ENCODE measurements at places on chromosomes 5 and 9.

DNA sequence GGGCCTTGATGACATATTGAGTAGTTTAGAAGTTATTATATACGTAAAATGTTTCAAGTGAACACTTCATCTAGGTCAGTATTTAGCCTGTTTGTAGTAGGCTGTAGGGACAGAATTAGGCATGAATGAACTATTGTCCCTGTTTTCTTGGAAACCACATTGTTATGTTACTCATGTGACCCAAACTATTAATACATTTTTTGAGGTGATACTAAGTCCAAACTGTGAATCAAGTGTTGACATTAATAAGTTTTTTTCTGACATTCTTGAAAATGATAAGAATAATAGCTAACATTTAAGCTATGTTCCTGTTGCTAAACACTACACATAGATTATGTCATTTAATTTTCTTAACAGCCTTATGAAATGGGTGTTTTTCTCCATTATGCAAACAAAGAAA is 1642.7 kb upstream of the WWC1 start:
- no peak for DNase-seq

- DNase-seq: no peak
Measured at GRCh38 chr5:176822041-176822792, 11.9 kb downstream of the UNC5A start.

DNA sequence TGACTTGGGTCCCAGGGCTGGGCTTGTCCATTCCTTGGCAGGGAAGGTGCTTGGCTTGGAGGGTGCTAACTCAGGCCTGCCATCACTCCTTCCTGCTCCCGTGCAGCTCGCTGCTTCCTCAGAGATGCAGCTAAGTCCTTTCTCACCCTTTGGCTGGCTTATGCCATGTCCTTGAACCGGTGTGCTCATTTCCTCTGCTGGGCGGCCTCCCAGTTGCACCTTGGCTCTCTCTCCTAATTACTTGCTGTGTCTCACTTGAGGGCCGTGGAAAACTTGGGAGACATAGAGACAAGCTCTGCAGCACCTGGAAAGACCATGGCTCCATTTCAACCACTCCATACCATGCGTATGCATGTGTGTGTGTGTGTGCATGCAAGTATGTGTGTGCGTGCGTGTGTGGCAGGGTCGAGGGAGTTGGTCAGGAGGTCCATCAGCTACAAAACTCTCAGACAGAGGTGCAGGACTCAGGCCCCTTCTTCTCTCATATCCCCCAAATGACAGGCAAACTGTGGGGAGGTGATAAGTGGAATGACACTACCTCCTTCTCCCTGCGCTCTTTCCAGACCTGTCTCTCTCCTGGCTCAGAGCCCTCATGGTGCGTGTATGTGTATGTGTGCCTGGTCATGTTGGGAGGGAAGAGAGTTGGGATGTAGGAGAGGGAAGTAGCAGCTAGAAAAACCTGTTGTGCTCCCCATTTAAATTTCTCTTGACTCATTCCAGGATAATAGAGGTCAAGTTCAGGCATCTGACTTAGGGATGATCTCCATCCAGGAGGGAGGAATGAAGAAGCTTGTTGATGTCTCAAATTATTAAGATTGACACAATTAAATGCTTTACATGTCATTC is 17.6 kb upstream of the MTMR12 start:
- DNase-seq: no peak

- DNase-seq: no peak
Measured at GRCh38 chr9:15304632-15305031, 2.4 kb downstream of the TTC39B start.

GRCh38 chr9:127424676-127424999 is 456 bp downstream of the ZNF79 start:
- DNase-seq: no peak

- no peak for DNase-seq
Measured at GRCh38 chr9:9764821-9765220, 848.0 kb downstream of the PTPRD start.

- no peak for DNase-seq
Measured at GRCh38 chr9:97560154-97560553, 58.7 kb downstream of the TMOD1 start.

DNA sequence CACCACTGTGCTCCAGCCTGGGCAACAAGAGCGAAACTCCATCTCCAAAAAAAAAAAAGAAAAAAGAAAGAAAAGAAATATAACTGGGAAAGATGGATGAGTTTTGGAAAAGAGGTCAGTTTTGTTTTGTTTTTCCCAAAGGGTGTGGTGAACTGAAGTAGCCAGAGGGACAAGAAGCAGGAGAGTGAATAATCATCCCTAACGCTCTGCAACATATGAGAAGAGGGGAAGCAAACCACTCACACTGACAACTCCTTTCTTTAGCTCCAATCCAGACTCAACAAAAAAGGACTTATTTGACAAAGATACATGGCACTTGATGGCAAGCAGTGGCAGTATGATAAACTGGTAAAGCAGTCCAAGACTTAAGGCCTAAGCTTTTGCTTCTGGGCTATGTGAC is 176.1 kb upstream of the HMHB1 start:
- no peak for DNase-seq

DNA sequence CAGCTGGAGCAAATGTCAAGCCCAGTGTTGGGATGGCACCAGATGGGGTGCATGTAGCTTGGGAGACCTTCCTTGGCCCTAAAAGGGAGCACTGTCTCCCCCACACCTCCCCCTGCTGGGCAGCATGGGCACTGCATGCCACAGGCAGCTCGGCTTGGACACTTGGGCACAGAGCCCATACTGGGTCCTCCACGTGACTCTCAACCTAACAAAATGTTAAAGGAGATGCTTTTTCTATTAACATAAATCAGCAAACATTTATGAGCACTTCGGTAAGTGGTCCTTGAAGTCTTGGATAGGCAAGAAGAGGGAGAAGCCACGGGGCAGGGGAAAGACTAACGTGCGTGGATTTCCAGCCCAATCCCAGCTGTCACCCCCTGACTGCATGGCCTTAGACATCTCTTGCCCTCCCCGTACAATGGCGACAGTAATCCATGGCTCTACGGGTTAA is 23.9 kb upstream of the MAPK9 start:
- DNase-seq: no peak

GRCh38 chr5:19930451-19930850 is 57.5 kb downstream of the CDH18 start:
- DNase-seq: no peak

DNA sequence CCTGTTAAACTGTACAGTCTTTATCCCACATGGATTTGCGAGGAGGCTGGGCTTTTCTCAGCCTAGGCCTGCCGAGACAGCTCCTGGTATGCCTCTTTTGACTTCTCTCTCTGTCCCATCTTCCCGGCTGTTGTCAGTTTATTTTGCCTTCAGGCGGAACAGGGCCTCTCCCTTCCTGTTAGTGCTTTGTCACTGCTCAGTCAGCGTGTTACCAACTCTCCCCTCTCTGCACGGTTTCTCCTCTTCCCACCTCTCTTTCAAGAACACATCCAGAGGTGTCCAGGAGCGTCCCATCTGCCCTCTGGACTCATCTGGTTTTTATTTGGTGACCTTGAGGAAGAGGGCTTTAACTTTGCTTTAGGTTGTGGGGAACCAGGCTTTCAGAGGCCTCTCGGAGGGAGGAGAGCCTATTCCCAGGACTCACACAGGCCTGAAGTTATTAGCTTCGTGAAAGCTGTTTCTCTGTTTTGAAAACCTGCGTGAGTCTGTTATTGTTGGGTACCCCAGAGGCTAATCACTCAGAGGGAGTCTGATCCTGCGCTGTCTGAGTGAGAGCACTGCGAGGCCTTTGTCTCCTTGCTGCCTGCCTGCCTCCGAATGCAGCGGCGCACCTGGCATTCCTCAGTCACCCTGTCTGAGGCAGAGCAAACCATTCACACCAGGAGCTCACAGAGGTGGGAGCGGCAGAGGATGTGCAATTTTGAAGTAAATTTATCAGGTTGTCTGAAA is 234.4 kb upstream of the MPDZ start:
- peak; percentile 27 for DNase-seq

- DNase-seq: no peak
Measured at GRCh38 chr9:138057726-138058125, 180.1 kb downstream of the CACNA1B start.

GRCh38 chr5:22542340-22542739 is 310.8 kb downstream of the CDH12 start:
- DNase-seq: no peak

GRCh38 chr9:77021922-77022782 is 2.7 kb downstream of the FOXB2 start:
- DNase-seq: no peak

GRCh38 chr9:38183994-38184568 is 115.1 kb upstream of the SHB start:
- DNase-seq: no peak

DNA sequence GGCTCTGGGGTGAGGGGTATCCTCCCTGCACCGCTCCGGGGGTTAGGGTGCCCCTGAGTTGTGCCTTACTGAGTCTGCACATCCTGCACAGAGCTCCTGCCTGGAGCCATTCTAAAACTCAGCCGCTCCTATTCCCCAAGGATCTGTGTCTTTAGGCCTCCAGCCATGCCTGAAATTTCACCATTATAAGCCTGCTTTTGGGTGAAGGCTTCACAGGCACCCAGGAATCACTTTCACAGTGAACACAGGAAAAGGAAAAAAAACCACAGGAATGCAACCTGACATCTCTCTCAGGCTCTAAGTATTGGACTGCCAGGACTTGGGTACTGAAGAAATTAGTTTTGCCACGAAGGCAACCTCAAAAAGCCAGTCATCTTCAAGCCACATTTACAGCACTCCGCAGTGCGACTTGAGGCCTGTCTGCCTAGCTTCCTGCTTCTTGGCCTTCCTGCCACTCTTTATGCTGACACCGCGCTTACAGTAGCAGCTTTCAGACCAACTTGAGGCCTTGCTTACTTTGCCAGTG is 30.9 kb downstream of the GALNT10 start:
- no peak for DNase-seq

DNA sequence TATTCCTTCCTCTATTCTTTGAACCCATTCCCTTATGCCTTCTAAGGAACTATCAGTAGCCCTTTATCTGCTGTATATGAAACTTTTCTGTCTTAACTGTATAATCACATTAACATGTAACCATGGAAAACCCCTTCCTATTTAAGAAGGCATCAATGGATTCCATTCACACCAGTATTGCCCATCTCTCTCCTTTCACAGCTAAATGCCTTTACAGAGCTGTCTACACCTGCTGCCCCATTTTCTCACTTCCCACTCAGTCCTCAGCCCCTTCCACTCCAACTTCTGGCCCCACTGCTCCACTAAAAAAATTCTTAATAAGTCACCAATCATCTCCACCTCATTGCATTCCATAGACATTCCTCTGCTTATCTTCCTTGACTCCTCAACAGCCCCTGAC is 50.8 kb downstream of the SEC61B start:
- DNase-seq: no peak

DNA sequence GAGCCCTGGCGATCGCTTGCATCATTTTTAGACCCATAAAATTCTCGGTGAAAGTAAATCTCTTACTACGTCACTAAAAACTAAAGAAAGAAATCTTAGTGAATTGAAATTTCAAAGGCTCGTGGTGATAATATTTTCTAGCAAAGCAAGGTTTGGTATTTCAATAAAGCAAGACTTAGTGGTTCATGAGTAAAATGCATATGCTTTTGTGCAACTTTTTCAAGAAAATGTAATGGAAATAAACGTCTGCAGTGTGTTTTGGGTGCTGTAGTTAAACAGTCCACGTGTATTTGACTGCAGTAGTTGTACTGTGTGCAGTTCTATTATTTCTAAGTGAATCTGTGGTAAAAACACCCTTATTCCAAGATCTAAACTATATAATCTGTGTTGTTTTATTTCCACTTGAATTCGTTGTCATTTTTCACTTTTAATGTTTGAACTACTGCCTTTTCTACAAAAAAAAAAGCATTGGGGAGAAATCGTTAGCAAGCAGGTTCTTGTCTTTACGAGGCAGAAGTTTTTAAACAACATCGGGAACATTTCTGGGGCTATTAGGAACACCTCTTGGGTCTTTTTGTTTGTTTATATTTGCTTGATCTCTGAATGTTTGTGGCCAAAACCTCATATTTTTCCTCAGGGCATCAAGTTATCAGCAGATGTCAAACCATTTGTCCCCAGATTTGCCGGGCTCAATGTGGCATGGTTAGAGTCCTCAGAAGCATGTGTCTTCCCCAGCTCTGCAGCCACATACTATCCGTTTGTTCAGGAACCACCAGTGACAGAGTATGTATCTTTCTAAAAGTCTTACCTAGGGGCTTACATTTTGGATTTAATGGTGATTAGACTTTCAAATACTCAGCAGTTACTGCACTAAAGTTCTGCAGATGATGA is 960 bp downstream of the SECISBP2 start:
- DNase-seq: no peak

GRCh38 chr9:120136696-120137095 is 443.3 kb downstream of the CDK5RAP2 start:
- DNase-seq: no peak

DNA sequence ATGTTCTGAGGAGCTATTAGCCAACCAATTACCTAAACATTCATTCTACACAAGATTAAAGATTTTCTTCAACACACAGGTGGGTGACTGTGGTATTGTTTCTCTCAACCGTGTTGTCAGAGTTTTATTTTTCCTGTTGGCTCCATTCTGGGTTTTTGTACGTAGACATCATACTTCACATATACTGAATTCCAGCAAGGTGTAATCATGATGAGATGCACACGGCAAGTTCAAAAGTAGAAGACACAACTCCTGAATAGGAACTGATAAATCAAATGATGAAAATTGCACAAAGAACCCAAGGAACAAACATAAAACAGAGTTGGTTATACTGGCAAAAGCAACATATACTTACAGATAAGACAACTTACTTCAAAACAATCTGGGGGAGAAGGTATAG is 40.2 kb upstream of the RANBP6 start:
- DNase-seq: no peak

GRCh38 chr9:129240581-129241211 is 62.6 kb upstream of the IER5L start:
- no peak for DNase-seq

- no peak for DNase-seq
Measured at GRCh38 chr9:104883169-104883568, 44.8 kb downstream of the ABCA1 start.

DNA sequence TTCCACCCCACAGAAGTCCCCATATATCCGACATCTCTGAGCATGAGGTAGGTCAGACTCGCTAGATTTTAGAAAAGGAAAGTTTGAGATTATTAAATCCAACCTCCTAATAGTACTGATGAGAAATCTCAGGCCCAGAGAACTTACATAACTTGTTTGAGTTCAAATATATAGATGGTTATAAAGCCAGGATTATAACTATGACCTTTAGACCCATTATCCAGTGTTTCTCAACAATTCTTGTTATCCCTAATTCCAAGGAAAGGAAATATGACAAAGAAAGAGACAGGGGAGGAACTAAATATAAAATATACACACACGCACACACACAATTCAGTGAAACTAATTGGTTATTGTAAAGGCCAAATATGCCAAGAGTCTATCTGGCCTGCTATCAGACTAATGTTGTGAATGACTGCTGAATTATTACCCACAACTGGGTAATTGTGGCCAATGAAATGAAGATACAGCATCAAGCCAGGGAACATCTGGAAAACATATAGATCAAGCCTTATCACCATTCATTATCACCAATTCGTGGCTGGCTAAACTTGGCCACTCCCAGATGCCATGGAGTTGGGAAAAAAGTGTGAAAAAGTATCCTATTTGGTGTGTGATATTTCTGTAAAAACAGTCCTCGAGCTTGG is 248.4 kb downstream of the PRELID2 start:
- no peak for DNase-seq

GRCh38 chr9:122204055-122204454 is 24.7 kb downstream of the LHX6 start:
- DNase-seq: no peak

GRCh38 chr9:124011460-124012301 is at the start of gene LHX2:
Gene LHX2 (plus strand): TSS chr9:124011768. CDS start chr9:124012349, 581 bp downstream.
- peak; percentile 67 for DNase-seq

Data from NCI-H2107 (cell line).